ENCODE measurements at places on chromosomes 12 and 14.

DNA sequence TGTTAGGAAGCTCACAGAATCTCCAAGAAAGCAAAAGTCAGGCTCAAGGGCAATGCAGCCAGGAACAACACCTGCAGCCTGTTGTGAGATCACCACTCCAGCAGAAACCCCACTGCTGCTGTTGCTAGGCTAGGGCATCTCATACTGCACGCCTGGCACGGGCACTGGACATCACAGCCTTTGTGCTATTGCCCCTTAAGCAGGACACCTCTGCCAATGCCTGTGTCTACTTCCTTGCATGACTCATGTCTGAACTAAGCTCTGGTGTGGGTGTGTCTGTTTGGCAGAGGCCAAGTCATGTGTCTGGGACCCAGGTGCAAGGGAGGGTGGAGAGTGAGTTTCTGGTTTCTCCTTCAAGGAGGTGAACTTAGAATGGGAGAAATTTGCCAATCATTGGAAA is 10.0 kb upstream of the DDX47 start:
- DNase-seq: peak; percentile 45

DNA sequence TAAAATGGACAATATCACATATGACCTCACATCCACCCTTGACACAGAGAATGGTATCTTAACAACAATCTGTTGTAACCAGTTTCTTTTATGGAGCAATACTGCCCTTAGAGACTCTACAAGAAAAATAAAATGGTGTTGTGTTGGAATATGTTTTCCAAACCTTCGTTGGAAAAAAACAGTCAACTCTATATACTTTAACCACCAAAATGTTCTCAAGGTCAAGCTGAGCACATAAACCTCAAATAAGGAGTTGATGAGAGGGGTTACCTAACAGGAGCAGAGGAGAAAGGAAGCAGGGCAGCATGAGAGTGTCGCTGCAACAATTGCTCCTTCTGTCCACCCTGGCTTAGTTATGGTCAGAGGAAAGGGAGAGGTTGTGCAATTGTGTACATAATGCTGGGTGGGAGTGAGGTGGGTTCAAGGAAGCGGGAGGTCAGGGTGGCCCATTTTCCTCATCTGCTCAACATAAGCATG is 179.2 kb upstream of the BMP4 start:
- DNase-seq: no peak

DNA sequence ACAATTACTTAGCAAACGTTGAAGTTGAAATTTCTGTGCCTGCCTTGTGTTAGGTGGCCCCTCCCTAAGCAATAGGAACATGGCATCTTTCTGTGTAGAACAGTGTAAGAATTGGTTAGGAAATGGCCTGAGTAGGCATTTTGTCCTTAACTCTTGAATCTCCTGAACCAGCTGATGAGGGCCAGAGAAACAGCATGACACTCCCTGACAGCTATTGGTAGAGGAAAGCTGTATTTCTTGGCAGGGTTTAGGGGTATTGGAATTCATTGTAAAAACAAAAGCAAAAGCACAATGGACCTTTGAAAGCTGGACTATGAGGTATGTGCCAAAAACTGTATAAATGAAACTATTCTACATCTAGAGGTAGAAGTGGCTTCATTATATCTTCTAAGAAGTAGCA is 40.6 kb upstream of the LRTM2 start:
- no peak for DNase-seq

GRCh38 chr12:109482491-109482890 is 5.1 kb downstream of the UBE3B start:
- DNase-seq: no peak

DNA sequence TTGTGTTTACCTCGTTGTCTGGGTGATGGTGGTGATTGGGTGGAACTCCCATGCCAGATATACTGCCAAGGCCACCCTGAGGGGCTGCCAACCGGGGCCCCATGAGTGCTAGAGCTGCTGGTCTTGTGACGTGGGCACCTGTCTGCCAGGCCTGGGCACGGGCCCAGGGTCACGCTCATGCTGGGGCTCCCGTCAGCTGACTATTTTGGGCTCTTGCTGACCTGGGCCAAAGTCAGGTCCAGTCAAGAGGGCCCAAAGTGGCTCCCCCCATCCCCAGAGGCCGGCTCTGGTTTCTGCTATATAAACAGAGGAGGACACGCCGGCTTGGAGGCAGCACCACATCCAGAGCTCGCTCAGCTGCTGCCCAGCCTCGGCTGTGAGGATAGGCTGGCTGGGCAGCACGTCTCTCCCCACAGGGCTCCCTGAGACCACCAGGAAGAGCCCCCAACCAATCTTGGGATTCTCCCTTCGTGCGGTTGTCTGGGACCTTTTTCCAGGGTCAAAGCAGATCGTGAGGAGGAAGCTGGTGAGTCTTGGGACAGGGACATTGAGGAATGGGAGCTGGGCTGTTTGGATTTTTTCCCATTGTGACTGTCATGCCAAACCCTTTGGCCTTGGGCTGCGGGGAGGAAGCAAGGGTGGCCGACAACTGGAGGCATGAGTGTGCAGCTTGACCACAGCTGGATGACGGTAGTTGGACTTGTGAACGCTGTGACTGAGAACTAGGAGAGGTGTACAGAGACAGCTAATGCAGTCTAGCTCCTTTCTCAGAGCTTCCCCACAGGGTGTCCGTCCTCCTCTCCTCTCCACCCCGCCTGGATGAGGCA is 7.6 kb upstream of the NR4A1 start:
- DNase-seq: no peak

GRCh38 chr12:43653917-43654316 is 101.9 kb upstream of the ADAMTS20 start:
- no peak for DNase-seq

Measured in T-helper 2 cell treated with Interferon-gamma antibody and Interleukin-4, amounts not matched to agents 5 μg/mL and 100 μg/mL, for 36 hours (primary cell).